ENCODE measurements at places on chromosomes 11 and 22.
A peak's percentile ranks its signal among the peaks of the same experiment; 100 is the strongest.

DNA sequence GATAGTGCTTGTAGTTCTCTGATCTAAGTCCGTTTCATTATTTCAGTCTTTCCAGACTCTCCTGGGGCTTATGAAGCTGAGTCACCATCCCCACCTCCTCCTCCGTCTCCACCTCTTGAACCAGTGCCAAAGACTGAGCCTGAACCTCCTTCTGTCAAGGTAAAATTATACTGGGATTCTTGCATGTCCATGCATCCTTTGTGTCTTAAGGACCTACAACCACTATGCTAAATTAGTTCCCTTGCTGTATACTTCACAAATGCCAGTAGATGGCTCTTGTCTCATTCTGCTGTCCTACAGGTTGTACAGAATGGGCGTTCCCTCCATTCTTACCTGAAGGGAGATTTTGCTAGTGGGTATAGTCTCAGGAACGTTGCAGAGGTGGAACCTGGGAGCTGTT is 42.2 kb downstream of the POLD3 start:
- DNase-seq: no peak

DNA sequence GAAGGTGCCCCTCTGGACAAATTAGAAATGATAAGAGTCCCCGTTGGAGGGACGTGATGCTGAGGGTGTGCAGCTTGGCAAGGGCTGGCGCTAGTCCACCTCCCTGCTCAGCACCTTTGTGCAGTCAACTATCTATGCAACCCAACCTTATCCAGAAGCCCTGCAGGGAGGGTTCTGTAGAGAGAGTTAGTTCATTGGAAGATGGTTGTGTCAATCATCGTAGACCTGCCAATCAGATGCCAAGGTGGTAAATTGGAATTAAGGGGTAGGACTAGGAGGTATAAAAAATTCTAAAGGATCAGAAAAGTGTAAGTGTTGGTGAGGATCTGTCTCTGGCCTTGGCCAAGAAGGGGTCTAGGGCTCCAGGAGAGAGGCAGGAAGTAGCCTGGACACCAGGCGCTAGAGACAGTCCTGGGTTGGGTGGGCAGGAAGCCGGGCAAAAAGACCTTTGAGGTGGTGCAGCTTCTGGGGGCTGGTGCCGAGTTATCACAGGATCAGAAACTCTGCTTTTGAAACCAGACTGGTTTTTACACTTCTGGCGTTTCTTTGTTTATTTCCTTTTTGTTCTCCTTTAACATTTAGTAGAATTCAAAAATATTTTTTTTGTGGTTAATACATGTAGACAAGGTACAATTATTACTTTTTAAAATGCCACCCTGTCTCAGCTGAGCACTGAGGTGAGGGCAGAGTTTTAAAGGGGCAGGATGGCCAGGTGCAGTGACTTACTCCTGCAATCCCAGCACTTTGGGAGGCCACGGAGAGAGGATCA is 1.6 kb downstream of the C1QTNF6 start:
- DNase-seq: peak; percentile 60

- no peak for DNase-seq
Measured at GRCh38 chr11:62001450-62002191, 34.2 kb upstream of the FTH1 start.

GRCh38 chr11:67373648-67374570 is 511 bp upstream of the CLCF1 start:
- DNase-seq: peak; percentile 59

DNA sequence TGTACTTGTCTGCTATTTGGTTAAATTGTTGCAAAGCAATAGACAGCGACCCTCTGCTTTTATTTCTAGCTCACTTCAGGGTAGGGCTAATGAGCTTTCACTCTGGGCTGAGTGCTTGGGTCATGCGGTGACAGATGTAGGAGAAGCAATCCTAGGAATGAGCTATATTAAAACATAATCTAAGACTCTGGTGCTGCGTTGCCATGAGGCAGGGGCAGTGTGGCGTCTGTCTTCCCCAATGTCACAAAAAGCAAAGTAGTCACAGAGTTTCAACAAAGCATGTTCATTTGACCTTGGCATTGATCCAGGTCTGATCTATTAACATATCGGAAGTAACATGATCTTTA is 55.5 kb upstream of the GRAMD1B start:
- no peak for DNase-seq

DNA sequence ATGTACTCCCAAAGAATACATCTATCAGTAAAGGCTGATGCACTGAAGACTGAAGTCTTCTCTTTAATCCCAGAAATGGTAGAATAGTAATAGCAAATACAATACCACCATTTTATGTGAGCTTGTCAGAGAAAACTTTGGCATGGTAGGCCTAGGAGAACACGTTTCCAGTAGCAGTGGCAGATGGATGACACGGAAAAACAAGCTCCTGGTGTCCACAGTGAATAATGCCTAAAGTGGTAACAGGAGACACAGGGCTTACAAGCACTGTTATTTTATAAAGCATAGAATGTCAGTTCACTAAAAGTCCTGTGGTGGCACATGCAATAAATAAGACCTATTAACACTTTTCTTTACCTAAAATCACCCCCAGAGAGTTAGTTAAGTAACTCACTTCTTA is 277.6 kb downstream of the TTC28 start:
- no peak for DNase-seq

- DNase-seq: no peak
Measured at GRCh38 chr11:61404103-61404502, 11.7 kb downstream of the TMEM216 start.

DNA sequence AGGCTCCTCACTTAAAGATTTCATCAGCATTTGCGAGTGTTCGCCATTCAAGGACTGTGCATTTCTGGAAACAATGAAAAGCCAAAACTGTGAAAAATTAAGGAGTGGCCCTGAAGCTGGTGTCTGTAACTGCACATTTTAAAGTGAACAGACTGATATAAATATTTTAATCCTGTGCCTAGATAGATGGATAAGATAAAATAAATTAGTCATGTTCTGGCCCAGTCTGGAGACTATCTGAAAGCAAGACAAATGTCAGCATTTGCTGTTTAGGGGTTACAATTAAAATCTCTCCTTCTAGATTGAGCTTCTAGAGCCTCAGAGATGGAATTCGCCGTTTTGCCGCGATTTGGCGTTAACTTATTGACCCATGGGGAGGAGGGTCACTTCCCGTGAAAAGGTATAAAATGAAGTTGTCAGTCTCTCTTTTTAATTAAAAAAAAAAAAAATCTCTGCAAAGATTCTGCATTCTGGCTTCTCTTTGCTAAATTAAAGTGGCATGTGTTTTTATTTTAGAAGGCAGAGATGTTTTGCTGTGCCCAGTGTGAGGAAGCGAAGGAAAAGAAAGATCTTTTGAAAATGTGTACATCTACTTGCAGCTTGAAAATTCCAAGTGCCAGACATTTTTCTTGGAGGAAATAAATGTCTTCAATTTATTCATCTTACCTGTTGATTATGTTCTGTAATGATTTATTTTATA is 79.7 kb upstream of the WNT7B start:
- no peak for DNase-seq

GRCh38 chr11:10002221-10002620 is 291.8 kb downstream of the SBF2 start:
- no peak for DNase-seq

- DNase-seq: no peak
Measured at GRCh38 chr11:16818284-16818683, 79.8 kb downstream of the C11orf58 start.

GRCh38 chr22:48849219-48849912 is 978.3 kb downstream of the BRD1 start:
- no peak for DNase-seq

DNA sequence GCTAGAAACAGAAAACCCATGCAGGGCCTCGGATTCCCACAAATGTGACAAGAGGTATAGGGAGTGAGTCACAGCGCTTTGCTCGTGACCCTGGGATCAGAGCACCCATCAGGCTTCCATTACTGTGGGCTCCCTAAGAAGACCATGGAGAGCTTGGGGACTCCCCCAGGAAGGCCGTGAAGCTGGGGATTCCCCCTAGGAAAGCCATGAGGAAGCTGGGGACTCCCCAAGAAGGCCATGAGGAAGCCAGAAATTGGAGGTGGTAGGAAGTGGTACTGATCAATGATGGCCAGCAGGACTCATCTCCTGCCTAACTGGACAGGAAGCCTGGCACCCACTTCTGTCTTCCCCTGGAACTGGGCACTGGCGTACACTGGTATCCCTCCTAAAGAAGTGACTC is 10.1 kb upstream of the DCPS start:
- no peak for DNase-seq

- DNase-seq: no peak
Measured at GRCh38 chr22:46185283-46185682, 35.0 kb downstream of the PPARA start.

GRCh38 chr11:86792150-86792549 is 8.2 kb upstream of the PRSS23 start:
- no peak for DNase-seq

DNA sequence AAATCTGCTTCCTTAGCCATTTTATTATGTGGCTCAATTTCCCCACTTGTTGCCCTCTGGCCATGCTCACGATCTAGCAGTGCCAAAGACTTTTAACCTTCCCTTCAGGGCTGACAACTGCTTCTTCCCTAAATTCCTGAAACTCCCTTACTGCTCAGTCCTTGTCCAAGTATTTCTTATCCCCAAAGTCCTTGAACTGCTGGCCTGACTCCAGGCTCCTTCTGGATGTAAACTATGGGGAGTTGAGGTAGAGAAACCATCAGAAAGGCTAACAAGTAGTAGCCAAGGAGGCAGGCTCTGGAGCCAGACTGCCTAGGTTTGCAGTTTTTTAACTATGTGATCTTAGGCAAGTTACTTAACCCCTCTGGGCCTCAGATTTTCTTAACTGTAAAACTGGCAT is 258.7 kb upstream of the CCDC90B start:
- no peak for DNase-seq

- no peak for DNase-seq
Measured at GRCh38 chr11:7690648-7691047, 15.6 kb downstream of the OVCH2 start.

- DNase-seq: no peak
Measured at GRCh38 chr11:125226706-125227105, 62.2 kb downstream of the PKNOX2 start.

DNA sequence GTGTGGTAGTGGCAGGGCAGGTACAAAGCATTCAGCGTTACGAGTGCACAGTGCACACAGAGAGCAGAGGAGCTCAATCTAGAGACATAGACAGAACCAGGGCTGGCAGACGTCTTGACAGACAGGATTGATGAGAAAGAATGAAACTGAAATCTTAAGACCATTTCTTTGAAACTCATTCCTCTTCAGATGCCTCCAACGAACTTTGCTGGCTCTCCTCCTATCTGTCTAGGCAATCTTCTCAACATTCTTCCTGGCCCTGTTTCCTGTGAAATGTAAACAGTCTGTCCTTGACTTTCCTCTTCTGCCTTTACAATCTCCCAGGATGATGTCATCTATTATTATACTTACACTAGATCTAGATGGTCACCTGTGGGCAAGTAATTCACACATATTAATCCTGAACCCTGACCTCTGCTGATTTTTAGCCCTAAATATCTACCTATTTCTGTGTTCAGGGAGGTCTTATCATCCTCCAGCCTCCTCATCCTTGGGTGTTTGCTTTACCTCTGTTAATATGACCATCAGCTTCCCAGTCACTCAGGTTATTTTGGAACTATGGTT is 119.5 kb downstream of the ENTHD1 start:
- DNase-seq: peak; percentile 36

DNA sequence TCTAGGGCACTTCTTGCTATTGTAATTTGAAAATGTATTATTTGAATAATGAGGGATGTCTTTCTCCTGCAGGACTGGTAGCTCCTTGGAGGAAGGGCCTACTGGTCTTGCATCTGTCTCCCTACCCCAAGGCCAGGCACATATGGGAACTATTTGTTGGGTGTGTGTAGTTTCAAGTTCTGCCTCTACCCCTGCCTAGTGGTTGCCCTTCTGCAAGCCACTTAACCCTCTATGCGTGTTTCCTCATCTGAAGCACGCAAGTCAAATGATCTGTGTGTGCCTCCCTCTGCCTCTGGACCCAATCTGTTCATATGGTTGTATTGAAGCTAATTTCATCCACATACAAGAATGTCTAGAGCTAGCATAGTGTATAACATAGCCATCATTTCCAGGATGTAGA is 67.0 kb downstream of the WNT11 start:
- no peak for DNase-seq

DNA sequence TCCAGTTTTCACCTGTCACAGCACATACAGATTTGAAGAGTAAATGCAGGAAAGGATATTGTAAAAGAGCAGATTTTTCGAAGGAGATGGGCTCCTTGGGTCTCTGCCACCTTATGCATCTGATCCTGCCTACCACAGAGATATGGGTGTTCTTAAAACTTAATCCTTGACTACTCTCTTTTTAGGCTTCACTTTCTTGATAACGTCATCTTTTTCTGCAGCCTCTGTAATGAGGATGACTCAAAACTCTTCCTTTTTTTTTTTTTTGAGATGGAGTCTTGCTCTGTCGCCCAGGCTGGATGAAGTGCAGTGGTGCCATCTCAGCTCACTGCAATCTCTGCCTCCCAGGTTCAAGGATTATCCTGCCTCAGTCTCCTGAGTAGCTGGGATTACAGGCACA is 7.8 kb downstream of the PRR14L start:
- no peak for DNase-seq

DNA sequence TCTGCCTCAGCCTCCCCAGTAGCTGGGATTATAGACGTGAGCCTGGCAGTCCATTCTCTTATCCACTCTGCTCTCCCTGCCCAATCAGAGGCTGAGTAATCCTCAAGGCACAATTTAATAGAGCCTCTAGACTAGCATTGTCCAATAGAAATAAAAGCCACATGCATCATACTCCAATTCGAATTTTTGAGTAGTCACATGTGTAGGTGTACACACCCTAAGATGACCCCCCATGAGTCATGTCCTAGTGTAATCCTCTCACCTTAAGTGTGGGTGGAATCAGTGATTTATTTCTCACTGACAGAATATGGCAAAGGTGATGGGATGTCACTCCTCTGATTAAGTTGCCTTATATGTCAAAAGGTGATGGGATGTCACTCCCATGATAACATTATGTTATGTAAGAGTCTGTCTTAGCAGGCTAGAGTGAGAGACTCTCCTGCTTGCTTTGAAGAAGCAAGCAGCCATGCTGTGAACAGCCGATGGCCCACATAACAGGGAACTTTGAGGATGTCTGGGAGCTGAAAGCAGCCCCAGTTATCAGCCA is 61.3 kb downstream of the MN1 start:
- no peak for DNase-seq

DNA sequence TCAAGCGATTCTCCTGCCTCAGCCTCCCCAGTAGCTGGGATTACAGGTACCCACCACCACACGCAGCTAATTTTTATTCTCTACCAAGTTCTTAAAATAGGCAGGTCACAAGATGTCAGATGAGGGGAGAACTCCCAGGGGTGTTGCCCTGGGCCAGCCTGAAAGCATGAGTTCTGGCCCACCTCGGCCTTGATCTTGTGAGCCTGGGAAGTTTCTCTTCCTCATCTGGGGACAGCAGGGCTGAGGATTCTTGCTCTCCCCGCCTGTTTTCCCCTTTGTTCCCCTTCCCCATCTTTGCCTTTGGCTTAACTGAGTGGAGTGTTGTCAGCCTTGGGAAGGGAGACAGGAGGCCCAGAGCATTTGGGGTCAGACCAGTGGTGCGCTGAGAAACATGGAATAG is 3.5 kb downstream of the PDXP start:
- no peak for DNase-seq
